ENCODE measurements at places on chromosomes 5 and 9.

GRCh38 chr5:1670351-1670750, 129.3 kb downstream of the MRPL36 start:
- peak; percentile 49 for DNase-seq

- DNase-seq = no peak
These were observed 193.7 kb downstream of the TLE4 start for GRCh38 chr9:79765466-79765865.

- no peak for DNase-seq
These were observed 83.5 kb downstream of the ARHGAP26 start for GRCh38 chr5:142853682-142854081.

- no peak for DNase-seq
These were observed 30.7 kb downstream of the CFAP77 start for GRCh38 chr9:132440735-132441134.

- DNase-seq = no peak
These were observed 2.1 kb upstream of the NFIB start for GRCh38 chr9:14315875-14316601.

- peak; percentile 29 for DNase-seq
These were observed 1.7 kb downstream of the ADAMTS16 start for GRCh38 chr5:5141625-5142525.

GRCh38 chr5:26026044-26026443, 1012.3 kb downstream of the CDH9 start:
- DNase-seq = no peak

All from mammary epithelial cell (primary cell).